ENCODE measurements at places on chromosomes 12 and 14.

DNA sequence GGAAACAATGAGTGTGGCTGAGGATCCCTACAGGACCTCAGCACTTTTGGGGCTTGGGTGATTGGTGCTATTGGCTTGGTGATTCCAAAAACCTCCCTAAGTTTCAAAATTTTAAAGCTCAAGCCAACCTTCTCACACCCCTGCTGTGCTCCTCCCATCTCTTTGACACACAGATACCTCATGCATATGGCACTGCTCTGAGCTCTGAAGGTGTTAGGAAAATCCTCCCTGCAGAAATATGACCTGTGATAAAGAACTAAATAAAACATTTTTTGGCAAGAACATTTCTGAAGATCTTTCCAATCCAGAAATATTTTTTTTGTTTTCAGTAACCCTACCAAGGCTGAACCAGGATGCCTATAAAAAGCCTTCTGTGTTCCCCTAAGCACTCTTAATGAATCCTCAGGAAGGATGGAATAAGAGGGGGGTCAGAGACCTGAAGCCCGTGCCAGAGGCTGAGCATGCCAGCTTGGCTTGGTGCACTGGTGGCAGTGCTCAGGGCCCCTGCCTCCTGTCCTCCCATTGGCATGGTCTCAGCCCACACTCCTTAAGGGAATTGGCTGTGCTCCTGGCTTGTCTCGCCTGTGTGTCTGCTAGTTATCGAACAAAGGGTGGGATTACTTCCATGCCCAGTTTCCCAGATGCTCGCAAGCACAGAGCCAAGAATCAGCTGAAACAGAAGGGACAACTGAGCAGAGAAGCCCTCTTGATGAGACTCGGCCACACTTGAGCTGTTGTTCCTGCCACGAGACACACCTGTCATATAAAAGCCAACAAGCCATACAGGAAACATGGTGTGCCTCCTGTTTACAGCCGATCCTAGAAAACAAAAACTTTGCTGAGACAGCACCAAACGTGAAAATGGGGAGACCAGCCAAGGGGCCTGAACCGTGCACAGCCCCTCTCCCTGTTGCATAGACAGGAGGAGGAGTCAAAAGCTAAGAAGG lies 132.7 kb upstream of the EEA1 start:
- no peak for DNase-seq

GRCh38 chr12:132439333-132439904 lies 50.5 kb upstream of the FBRSL1 start:
- no peak for DNase-seq

- DNase-seq = no peak
These were observed 535.8 kb downstream of the PRKD1 start for GRCh38 chr14:29391801-29392200.

DNA sequence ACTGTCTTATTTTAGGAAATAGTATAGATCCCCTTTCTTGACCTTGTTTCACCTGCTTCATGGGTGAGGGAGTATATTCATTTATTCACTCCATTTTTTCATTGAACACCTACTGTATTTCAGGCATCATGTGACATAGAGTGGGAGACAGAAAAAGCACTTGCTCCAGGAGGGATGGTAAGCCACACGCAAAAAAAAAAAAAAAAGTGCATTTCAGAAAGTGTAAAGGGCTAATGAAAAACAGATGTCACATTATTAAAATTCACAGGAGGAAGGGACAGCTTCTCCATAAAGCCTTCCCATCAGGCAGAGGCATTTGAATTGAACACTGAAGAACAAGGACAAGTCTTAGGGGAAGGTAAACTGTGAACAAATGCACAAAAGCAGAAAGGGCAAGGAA lies 7.5 kb downstream of the SLC8A3 start:
- no peak for DNase-seq

DNA sequence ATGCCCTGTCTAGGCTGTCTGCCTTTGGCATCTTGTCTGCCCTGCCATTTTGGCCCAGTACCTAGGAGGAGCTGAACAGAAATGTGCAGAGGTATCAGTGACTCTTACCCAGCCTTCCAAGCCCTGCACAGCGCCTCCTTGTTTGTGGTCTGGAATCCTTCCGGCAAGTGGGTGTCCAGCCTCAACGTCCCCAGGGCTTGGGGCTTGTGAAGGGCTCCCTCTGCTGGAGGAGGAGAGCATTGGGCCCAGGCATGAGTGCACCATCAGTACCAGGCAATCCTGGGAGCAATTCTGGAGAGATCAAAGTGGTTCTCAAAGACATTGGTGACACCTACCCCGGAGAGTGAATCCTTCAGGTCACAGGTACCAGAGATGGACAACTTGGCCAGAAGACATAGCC lies 2.4 kb upstream of the TCL1B start:
- DNase-seq = no peak

DNA sequence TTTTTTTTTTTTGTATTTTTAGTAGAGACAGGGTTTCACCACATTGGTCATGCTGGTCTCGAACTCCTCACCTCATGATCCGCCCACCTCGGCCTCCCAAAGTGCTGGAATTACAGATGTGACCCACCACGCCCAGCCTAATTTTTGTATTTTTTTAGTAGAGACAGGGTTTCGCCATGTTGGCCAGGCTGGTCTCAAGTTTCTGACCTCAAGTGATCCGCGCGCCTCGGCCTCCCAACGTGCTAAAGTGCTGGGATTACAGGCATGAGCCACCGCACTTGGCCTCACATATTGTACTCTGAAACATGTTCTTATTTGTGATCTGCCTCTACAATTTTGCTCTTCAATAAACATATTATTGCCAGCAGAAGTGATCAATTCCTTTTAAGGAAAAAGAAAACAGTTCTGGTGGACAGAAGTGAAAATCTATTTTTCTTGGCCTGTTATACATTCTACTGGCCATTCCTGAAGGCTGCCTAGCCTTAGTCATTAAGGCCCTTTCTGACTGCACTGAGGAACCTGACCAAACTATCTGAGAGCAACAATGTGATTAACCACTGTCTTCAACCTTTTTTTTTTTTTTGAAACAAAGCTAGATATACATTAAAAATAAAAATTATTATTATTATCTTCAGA lies 36.1 kb downstream of the SNX6 start:
- DNase-seq = no peak

GRCh38 chr12:68882251-68882964 lies 50.6 kb downstream of the CPM start:
- no peak for DNase-seq

GRCh38 chr14:53412819-53413675 lies 259.9 kb upstream of the DDHD1 start:
- no peak for DNase-seq

GRCh38 chr12:34396861-34397590 lies 374.7 kb downstream of the ALG10 start:
- no peak for DNase-seq

DNA sequence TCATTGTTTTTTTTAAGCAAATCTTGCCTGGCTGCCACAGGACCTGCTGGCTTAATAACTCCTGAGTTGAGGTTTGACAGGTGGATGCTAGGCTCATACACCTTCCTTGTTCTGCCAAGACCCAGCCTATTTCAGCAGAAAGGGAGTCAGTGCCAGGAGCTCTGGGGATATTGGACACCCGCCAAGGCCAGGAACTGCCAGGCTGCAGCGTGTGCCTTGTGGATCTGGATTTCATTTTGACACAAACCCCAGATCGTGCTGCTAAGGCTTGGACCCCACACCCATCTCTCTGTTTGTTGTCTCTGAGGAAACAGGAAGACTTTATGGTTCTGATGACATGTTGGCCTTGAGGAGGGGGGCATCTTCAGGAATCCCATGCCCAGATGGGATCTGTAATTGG lies 44.4 kb upstream of the PRIMA1 start:
- DNase-seq = no peak

DNA sequence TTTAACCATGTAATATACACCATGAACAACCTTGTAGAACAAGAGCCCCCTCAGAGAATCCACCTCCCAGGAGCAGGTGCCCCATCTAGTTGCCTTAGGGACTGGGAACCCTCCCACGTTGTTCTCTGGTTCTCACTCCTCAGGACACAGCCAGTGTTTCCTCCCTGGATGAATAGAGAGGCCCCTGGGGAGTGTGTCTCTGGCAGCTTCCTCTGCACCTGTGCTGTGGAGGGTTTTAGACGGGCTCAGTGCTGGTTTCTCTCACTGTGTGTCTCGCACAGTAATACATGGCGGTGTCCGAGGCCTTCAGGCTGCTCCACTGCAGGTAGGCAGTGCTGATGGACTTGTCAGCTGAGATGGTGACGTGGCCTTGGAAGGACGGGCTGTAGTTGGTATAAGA lies 581.3 kb downstream of the TMEM121 start:
- no peak for DNase-seq
